ENCODE measurements at places on chromosomes 11 and 22. TPM values are rescaled to one million over a fixed set of nuclear protein-coding genes. Genes with fewer than 3 reads are reported as not detected.

GRCh38 chr22:49786976-49787706 lies 40.5 kb downstream of the BRD1 start:
- DNase-seq, result no peak
- no peaks in the 10 kb centered on the region for H3K36me3 ChIP-seq
- H3K4me1 ChIP-seq, result peaks cover 3% of the 10 kb centered on the region
- no peak overlapping the region for H3K27ac ChIP-seq
- H3K4me3 ChIP-seq, result no peak overlapping the region

Gene OR5A1
- not detected for total RNA-seq

DNA sequence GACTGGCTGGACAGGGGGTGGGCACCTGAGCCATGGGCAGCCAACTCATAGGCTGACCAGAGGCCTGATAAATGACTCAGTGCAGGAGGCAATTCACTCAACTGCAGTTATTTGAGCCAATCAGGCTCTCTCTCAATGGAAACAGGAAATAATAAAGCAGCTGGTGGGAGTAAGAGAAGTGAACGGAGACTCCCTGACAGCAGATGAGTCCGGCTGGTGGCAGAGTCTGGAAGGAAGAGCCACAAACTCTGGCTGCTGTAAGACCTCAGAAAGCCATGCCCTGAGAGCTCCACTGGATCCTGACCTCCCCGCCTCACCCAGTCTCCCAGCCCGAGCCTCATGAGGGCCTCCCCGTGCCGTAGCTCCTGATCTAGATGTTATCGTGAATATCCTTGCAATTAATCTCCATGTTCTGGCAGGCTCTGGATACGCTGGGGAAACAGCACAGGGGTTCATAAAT lies 69.8 kb downstream of the TRIM29 start:
- H3K4me3 ChIP-seq, result no peak overlapping the region
- DNase-seq, result no peak
- H3K36me3 ChIP-seq, result no peaks in the 10 kb centered on the region
- H3K27ac ChIP-seq, result peak overlapping the region; percentile 52

- no peaks in the 10 kb centered on the region for H3K27me3 ChIP-seq
- H3K27ac ChIP-seq, result no peak overlapping the region
- no peaks in the 10 kb centered on the region for H3K4me1 ChIP-seq
- DNase-seq, result no peak
- H3K4me3 ChIP-seq, result no peak overlapping the region
Observed at GRCh38 chr11:119626197-119626841, 102.7 kb downstream of the NECTIN1 start.

DNA sequence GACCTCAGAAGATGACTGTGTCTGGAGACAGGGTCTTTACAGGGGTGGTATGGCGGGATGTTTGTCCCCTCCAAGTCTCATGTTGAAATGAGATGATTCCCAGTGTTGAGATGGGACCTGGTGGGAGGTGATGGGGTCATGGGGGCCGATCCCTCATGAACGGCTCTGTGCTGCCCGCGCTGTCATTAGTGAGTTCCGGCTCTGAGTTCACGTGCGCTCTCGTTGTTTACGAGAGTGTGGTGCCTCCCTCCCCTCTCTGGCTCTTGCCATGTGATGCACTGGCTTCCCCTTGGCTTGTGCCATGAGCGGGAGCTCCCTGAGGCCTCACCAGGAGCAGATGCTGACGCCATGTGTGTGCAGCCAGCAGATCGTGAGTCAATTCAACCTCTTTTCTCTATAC lies 830.8 kb downstream of the TBC1D22A start:
- H3K27ac ChIP-seq, result no peak overlapping the region
- no peak for DNase-seq
- no peaks in the 10 kb centered on the region for H3K36me3 ChIP-seq
- H3K4me3 ChIP-seq, result no peak overlapping the region

Measured in uterus (tissue), 4 donors.